ENCODE measurements at places on chromosomes 7 and 10.

DNA sequence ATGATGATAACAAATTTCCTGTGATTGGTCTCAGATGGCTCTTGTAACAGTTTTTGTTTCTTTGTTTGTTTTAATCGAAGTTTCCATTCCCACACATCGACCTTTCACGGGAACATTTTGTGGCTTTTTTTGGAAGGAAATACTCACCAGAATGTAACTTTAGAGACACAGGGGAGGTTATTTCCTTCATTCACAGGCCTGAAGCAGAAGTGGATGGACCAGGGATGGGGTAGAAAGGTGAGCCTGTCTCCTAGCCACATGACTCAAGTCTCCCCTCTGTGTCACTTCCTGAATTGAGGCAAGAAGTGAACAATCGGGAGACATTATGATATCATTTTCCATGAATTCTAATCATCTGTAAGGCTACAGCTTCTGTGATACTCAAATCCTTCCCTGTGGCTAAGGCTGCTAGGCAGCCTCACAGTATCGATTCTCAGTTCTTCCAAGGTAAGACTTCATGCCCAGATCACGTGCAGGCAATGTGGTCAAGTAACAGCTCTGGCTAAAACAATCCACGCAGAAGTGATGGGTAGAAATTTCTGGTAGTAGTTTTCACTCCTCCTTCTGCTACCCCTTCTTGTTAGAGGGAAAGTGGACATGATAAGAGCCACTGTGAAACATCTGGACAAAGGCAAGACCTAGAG is 203.9 kb upstream of the NEBL start:
- DNase-seq, result no peak

DNA sequence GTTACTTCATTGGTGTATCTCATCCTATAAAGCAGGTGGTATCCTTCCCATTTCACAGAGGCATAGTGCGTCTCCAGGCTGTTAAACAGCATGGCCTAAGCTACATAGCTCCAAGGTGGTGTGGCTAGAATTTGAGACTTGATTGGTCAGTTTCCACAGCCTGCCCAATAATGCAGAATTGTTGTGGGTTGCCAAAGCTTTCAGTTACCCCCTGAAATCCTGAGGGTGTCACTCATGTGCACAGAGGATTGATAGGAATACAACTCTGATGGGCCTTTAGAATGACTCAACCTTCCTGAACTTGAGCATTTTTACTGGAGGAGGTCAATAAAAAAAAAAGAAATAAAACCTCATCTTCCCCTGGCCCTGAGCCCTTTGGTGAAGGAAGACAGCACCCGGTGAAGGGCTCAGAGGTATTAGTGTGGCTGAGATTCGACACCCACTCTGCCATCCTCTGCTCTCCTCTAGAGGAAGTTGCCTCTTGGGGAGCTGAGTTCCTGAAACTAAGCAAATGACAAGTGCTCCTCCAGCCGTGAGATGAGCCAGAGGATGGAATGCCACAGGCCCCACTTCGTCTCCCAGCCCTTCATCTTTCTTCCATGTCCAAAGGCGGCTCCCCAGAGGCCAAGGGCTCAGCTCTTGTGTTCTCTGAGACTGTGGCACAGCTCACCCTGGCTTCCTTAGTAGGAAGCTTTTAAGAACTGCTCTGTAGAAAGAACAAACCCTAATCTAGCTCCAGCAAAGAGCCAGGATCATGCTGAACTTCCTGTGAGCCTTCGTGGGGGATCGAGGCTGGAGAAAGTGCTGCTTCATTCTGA is 1.0 kb downstream of the ACSL5 start:
- peak; percentile 7 for DNase-seq

DNA sequence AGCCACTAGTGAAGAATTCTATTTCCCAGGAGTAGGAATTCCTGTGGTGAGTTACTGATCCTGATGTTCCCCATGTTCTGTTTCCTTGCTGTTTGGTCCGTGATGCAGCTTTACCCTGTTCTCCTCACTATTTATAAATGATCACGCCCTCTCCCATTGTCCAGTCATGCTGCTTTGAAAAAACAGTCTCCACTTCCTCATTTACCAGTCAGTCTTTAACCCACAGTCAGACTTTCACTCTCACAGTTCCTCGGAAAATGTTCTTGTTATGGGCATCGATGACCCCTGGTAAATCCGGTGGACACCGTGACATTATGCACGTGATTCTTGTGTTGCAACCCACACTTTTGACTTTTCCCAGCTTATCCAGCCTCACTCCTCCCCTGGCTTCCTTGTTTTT is 14.4 kb downstream of the SCIN start:
- DNase-seq, result no peak

- no peak for DNase-seq
These were observed 2.1 kb downstream of the SNX10 start for GRCh38 chr7:26293569-26294308.

DNA sequence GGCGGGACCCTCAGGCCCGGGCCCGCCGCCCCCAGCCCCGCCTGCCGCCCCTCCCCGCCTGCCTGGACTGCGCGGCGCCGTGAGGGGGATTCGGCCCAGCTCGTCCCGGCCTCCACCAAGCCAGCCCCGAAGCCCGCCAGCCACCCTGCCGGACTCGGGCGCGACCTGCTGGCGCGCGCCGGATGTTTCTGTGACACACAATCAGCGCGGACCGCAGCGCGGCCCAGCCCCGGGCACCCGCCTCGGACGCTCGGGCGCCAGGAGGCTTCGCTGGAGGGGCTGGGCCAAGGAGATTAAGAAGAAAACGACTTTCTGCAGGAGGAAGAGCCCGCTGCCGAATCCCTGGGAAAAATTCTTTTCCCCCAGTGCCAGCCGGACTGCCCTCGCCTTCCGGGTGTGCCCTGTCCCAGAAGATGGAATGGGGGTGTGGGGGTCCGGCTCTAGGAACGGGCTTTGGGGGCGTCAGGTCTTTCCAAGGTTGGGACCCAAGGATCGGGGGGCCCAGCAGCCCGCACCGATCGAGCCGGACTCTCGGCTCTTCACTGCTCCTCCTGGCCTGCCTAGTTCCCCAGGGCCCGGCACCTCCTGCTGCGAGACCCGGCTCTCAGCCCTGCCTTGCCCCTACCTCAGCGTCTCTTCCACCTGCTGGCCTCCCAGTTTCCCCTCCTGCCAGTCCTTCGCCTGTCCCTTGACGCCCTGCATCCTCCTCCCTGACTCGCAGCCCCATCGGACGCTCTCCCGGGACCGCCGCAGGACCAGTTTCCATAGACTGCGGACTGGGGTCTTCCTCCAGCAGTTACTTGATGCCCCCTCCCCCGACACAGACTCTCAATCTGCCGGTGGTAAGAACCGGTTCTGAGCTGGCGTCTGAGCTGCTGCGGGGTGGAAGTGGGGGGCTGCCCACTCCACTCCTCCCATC is 82.7 kb downstream of the PAX2 start:
- DNase-seq, result no peak

DNA sequence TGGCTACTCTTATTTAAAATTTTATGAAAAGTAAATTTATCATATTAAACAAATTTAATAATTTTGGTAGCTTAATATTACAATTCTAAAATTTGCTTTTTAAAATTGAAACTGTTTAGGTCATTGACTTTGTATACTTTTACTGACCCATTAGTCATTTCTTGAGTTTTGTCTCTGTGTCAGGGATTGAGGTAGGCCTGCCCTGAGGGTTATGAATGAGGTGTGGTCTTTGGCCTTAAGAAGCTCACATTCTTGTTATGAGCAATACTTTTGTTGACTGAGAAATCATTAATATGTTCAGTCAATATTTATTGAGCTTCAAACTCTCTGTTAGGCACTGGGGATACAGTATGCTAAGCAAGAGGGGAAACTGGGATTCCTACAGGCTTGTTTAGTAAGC is 47.0 kb upstream of the RPA3 start:
- no peak for DNase-seq

DNA sequence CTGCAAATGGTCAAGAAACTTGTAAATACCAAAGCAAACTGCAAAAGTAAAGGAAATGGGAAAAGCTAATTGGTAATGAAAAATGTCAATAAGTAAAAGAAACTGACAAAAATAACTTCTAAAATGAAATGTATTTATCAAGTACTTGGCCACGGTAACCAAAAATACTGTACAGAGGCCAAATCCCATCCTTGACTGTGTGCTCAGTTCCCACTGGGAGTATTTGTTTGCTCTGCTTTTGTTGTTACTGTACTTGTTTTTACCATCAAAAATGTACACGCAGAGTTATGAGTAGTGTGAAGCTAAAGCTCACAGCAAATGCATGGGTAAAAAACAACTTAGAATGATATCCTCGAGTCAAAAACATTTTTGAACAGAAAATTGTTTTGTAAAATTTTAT is 31.1 kb downstream of the ENKUR start:
- no peak for DNase-seq

DNA sequence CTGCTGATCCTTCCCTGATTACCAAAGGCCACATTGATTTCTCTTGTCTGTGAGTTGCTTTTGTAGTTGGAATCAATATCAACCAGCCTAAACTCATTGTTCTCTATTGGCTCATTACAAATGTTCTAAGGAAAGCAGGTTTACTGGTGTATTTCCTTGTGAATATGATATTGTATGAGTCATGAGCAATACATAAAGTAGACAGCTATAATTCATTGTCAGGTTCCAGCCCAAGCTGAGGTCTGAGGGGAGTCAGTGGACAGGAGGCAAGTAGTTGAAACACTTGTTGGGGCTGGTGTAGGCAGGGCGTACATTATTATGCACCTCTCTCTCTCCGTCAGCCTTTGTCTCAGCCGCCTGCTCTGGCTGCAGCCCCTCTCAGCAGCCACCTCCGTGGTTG is 451.7 kb downstream of the IPMK start:
- no peak for DNase-seq

- no peak for DNase-seq
These were observed 16.0 kb downstream of the CCDC71L start for GRCh38 chr7:106644999-106645398.

- DNase-seq, result no peak
These were observed 74.2 kb downstream of the CTNNA3 start for GRCh38 chr10:67621834-67622233.

DNA sequence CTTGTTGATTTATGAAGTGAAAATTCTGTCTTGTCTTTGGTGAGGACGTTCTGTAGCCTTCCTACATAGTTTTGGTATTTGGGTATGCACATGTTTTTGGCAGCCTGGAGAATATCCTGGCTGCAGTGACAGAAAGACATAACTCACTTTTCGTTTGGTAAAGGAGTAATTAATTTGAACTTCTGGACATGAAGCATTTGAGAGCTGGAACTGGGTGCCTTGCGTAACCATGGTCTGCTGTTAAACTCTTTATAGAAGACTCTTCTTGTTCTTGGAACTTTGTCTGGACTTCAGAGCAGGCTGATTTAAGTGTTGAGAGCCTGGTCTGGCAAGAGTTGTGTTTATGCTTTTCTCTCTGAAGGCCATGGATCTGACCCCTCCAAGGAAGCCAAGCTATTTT is 231.3 kb downstream of the LRMDA start:
- no peak for DNase-seq

DNA sequence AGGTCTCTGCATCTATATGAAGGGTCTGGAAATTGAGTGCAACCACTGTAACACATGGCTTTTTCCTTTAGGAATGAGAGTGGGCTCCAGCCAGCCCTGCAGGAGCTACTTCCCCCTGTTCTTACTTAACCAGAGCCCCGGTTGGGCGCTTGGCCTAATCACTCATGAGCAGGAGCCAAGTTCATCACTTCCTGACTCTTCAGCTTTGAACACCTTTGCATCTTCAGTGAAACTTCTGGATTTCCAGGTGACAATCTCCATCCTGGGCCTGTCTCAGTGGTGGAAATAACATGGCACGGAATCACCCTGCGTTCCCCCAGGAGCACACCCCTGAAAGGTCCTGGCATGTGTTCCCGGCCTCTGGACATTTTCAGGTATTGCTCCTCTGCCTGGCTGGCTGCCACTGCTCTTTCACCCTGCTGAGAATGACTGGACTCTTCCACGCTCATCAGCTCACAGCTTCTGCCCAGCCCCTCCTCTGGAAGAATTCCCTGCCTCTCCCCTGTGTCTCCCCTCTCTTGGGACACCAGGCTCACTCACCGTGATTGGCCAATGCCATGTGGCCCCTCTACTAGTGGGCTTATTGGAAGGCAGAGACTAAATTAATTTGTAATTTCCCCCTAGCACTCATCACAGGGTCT is 229.1 kb upstream of the GRB10 start:
- DNase-seq, result no peak

- DNase-seq, result no peak
These were observed 8.5 kb downstream of the C10orf90 start for GRCh38 chr10:126661841-126662515.

- DNase-seq, result no peak
These were observed 186.1 kb downstream of the MLLT10 start for GRCh38 chr10:21720090-21720489.

GRCh38 chr10:122139627-122140170 is 131.4 kb upstream of the BTBD16 start:
- DNase-seq, result no peak

- no peak for DNase-seq
These were observed 1.5 kb downstream of the RGS10 start for GRCh38 chr10:119541046-119541445.

GRCh38 chr7:29443552-29443951 is 120.1 kb upstream of the PRR15 start:
- DNase-seq, result no peak

DNA sequence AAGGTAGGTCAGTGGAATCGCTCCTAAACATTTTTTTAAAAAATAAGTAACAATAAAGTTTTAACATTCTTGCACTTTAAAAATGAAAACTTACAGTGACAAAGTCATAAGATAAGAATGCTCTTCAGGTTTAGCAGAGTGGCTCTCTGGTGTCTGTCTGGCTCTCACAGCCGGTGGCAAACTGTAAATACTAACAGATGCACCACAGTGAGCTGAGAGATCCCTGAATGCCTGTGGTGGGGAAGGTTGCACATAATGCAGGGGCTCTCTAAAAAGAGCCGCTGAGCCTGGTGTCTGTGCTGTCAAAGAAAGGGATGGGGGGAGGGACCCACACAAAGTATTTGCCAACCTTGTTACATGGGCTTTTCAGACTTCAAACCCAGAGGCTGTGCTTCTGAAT is 498.3 kb downstream of the CCSER2 start:
- DNase-seq, result no peak

DNA sequence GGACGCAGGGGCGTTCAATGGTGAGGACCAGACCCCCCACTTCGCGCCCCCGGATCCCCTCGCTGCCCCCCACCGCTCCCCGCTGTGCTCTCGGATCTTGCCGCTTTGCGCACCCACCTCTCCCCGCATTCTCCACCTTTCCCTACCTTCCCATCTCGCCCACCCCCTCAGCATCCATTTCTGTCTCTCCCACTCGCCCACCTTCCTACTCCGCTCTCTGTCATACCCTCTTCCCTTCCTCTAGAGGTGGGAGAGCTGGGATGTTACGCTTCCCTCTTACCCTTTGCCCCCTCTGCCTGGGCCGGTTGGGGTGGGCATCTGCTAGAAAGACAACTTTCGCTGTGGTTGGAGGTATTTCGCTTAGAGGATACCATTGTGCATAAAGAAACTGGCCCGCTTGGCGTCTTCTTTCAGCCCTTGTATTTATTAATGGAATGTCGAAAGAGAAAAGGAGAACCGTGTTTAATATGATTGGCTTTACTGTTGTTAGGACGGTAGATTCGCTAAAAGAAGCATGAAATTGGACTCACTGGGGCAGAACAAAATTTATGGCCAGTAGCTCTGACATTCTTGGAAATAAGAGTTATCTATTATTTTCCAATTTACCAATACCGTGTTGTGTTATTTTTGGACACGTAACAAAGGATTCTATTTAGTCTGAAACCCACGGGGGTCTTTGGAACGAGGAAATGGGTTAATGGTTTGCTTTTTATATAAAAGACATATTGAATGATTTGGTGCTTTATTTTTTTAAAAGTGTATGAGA is 873 bp downstream of the PRKAR2B start:
- DNase-seq, result no peak

- DNase-seq, result no peak
These were observed 97.0 kb downstream of the TPK1 start for GRCh38 chr7:144738708-144739314.
